ENCODE measurements at places on chromosomes 6 and 20.

DNA sequence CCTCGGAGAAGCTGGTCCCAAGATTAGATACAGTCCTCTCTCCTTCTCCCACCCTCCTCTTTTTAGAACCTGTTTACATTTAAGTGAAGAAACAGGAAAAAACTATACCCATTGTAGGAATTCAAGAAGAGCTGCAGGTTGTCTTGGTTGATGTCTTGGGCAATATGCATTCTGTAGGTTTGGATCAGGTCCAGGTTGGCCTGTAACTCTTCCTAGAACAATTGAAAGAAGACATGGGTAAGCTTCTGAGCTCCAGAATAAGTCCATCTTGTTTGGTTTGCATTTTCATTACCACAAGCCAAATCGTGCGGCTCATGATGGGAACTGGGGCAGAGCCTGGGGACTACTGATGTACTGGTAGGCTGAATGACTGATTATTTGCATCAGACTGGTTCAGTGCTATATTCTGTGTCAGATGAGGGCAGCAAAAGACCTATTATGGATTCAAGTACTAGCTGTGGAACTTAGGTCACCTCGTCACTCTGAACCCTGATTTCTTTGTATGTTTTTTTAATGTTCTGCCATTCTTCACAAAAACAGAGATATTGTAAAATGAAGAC is 20.3 kb upstream of the SLA2 start:
- DNase-seq = no peak

DNA sequence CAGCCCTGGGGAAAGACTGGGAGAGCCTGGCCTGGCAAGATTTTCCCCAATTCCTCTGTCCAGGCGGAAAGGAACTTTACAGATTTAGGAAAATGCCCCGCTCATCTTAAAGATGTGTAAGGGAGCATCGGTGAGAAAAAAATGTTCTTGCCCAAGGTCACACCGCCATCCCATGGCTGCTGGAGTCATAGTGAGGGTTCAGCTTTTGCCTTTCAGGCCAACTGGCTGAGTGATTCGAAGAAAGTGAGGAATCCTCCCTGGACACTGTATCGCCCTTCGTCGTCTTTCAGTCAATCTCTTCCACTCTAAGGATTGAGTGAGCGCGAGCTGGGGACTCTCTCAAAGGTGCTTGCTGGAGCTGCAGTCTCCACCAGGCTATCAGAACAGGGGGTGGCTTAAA is 1.4 kb downstream of the WFDC2 start:
- DNase-seq = no peak

- DNase-seq = no peak
Observed at GRCh38 chr6:43695215-43695966, 7.8 kb upstream of the MRPS18A start.

GRCh38 chr6:90139272-90139817 is 157.3 kb downstream of the BACH2 start:
- DNase-seq = no peak

DNA sequence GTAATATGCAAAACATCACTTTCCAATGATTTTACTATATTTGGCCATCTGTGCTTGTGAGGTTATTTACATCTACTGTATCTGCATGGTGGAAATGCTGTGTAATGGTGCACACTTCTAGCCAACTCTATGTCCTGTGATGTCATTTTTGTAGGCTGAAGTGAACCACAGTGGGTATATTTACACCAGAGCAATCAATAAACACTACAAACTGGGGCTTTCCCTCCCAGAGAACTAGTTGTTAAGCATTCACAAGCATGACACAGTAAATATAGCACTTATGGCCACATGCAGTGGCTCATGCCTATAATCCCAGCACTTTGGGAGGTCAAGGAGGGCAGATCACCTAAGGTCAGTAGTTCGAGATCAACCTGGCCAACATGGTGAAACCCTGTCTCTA is 4.9 kb downstream of the SLC22A2 start:
- no peak for DNase-seq

- no peak for DNase-seq
Observed at GRCh38 chr6:167956983-167957492, 40.4 kb upstream of the KIF25 start.

DNA sequence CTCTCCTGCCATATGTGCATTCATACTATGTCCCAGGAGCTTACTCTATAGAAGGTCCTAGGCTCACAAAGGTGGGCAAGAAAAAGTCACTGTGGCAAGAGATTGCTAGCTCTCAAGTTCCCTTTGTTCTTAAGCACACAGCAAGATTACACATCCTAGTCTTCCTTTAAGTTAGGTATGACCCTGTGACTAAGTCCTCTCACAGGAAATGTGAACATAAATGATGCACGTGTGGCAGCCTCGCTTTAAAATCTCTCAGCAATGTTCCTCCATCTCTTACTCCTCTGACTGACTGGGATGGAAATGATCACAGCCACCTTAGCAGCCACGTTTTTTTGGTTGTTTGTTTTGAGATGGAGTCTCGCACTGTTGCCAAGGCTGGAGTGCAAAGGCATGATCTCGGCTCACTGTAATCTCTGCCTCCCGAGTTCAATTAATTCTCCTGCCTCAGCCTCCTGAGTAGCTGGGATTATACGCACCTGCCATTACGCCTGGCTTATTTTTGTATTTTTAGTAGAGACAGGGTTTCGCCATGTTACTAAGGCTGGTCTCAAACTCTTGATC is 35.7 kb upstream of the HAO1 start:
- no peak for DNase-seq

GRCh38 chr20:63452821-63453523 is 19.5 kb downstream of the KCNQ2 start:
- peak; percentile 45 for DNase-seq

GRCh38 chr20:38203981-38204357 is 38.9 kb upstream of the TGM2 start:
- no peak for DNase-seq

DNA sequence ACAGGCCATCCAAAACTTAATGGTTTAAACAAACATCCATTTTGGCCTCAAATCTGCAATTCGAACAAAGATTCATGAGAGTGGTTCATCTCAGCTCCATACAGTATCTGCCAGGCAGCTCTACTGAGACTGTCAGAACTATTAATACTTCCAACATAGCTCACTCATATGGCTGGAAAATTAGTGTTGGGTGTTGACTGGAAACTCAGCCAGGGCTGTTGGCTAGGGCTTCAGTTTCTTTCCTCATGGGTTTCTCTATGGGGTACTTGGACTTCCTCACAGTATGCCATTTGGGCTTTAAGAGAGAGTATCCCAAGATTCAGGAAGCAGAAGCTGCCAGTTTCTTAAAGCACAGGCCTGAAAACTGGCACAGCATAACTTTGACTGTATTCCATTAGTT is 240.3 kb downstream of the TPBG start:
- no peak for DNase-seq

DNA sequence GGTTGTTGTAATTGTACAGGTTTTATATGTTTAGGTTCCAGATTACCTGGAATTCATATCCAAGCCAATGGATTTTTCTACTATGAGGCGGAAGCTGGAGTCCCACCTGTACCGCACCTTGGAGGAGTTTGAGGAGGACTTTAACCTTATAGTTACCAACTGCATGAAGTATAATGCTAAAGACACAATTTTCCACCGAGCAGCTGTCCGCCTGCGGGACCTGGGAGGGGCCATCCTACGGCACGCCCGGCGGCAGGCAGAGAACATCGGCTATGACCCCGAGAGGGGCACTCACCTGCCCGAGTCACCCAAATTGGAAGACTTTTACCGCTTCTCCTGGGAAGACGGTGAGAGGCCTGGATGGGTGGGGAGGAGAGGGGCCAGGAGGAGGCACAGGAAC is 13.6 kb downstream of the BRPF3 start:
- DNase-seq = no peak

DNA sequence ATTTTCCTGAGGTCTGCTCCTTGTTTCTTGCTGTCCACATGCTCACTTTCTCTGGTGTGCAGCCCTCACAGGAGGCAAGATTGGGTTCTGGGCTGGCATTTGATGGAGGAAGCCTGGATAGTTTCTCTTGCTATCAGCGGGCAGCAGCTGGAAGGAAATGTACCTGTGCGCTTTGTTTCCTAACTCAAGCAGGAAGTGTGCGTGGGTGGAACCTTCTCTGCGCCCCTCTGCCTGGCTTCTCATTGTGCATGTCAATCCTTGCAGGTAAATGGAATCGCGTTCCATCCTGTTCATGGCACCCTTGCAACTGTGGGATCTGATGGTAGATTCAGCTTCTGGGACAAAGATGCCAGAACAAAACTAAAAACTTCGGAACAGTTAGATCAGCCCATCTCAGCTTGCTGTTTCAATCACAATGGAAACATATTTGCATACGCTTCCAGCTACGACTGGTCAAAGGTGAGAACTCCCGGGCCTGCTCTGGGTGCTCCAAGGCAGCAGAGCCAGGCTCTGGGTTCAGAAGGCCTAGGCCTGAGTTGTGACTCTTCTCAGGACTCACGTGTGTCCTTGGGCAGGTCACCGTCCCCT is 16.8 kb upstream of the RBM38 start:
- DNase-seq = no peak

- no peak for DNase-seq
Observed at GRCh38 chr6:21769968-21770367, 176.4 kb downstream of the SOX4 start.

DNA sequence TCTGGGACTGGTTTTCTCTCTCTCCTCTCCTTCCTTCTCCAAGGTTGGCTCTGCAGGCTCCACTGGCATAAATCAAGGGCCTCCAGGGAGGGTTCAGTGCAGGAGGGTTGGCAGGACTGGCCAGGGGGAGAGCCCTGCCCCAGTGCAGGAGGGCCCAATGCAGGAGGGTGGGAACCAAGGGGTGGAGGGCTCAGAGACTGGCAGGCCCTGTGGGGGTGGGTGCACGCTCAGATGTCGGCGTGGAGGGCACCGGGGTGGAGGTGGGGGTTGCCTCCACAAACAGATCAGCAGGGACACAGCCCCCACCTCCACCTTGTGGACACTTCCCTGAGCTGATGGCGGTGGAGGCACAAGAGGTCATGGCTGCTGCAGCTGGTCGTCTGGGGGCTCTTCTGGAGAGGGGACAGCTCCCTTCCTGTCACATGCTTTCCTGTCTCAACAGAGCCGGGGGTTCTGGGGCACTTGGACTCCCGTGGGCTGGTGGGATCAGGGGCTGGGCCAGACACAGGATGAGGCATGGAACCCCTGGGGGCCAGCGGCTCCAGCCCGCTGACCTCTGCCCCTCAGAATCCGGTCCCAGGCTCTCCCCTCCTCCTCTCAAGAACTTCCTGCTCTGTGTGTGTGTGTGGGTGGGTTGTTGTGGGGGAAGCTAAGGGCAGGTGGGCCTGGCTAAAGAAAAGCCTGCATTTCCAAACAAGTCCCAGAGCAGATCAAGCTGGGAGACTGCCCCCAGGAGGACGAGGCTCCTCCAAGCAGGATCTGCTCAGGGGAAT is 2.7 kb upstream of the ABHD16B start:
- DNase-seq = no peak

DNA sequence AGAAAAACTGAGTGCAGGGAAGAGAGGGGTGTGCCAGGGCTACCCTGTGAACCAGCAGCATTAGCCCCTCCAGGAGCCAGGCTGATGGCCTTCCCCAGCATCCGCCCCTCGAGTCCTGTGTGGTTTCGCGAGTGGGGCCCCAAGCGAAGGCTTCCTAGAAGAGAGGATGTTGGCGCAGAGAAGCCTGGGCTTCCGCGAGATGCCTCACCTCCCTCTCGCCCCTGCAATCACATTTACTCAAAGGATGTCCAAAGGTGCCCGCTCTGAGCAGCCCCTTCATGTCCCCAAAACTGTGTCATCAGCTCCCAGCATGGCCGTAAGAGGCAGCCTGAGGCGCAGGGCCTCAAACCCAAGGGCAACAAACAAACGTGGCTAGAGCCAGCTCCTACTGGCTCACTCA is 111.7 kb downstream of the PREX1 start:
- DNase-seq = no peak

DNA sequence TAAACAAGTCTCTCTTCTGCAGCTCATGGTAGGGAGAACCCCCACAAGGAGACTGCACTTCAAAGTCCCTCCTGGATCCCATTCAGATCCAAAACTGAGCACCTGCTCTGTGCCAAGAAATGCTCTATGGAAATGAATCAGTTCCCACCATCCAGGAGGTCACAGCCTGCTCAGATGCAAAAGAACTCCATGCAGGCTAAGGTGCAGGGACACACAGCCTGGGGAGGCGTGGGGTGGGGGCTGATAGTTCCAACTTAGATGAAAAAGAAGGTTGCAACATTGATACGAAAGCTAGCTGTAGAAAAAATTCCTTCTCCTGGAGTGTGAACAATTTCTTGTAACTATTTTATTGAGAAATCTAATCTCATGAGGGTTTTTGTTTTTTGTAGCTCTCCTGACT is 111.0 kb upstream of the TMEM170B start:
- no peak for DNase-seq

- no peak for DNase-seq
Observed at GRCh38 chr20:4060856-4061695, 45.7 kb upstream of the RNF24 start.

- DNase-seq = no peak
Observed at GRCh38 chr20:5080384-5080877, 39.3 kb downstream of the PCNA start.

Data from SHP77 (cell line).